ENCODE measurements at places on chromosomes 4 and X.

- no peak for DNase-seq
Observed at GRCh38 chr4:26594778-26595177, 10.9 kb downstream of the TBC1D19 start.

DNA sequence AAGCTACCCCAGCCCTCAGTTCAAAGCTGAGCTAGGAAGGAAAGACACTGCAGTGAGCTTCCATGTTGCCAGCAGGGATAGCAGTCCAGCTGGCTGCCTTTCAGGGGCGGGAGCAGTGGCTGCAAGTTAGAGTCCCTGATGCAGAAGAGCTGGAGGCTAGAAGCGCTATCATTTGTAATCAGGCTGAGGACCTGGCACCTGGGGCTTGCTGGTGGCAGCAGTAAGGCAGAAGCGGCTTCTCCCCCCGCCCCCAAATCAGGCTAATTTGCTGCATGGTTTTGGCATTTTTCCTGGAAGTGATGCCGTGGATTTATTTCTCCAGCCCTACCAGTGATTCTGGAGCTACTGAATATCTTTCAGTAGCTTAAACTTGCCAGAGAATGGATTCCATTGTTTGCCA, 203.3 kb downstream of the CLCN4 start:
- no peak for DNase-seq

DNA sequence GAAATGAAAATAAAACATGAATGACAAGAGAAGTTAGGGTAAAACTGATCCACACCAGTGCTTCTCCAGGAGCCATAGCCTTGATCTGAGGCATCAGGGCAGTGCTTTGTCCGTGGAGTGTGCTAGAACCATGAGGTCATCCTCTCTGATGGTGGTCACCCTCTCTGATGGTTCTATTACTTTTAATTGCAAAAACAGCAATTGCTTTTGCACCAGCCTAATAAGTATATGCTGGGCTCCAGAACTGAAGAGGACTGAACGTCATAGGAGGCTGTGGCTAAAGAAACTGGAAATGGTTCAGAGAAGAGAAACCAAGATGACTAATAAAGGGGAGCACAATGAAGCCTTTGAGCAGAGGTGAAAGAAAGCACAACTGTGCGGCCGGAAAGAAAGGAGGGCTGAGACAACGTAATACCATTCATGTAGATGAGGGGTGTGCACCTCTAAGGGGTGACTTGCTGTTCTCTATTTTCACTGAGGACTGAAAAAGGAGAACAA, 17.0 kb upstream of the TMEM154 start:
- DNase-seq: no peak

- DNase-seq: no peak
Observed at GRCh38 chrX:115190636-115191489, 1.7 kb downstream of the RBMXL3 start.

DNA sequence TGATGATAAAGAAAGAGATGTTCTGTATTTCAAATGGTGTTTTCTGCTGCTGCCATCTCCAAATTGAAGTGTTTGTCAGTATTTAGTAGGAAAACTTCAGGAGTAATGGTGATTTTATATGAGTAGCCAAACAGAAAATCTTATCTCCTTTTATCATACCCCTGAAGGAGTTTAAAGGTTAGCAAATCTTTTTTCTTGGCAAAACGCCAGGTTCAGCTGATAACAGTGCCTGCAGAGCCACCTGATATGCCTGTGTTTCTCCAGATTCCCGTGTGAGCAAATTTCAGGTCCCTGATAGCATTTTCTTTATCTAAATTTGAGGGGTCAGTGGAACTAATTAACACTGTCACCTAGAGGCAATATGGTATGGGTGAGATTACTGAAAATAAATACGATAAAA, 65.8 kb upstream of the ETNPPL start:
- no peak for DNase-seq

GRCh38 chr4:14596904-14597303, 405.4 kb upstream of the CPEB2 start:
- no peak for DNase-seq

- no peak for DNase-seq
Observed at GRCh38 chrX:148507418-148507817, 7.0 kb downstream of the AFF2 start.

DNA sequence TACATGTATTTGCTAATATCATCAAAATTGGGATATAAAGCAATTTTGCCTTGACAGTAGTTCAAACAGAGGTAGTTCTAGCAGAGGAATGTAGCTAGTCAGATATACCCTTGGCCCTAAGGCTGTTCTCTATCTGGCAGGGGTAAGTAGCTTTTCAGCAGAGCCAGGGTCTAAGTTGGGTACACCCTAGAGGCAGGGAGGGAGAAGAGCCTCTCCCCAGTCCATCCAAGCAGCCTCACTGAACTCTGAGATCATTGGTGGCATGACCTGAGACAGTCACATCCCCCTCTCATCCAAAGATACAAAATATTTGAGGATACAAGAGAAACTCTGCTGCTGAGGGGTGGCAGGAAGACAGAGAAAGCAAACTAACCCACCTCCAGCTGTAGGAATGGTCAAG, 343.7 kb downstream of the DHX15 start:
- DNase-seq: no peak

GRCh38 chr4:28251831-28252230, 1391.2 kb downstream of the STIM2 start:
- DNase-seq: no peak

DNA sequence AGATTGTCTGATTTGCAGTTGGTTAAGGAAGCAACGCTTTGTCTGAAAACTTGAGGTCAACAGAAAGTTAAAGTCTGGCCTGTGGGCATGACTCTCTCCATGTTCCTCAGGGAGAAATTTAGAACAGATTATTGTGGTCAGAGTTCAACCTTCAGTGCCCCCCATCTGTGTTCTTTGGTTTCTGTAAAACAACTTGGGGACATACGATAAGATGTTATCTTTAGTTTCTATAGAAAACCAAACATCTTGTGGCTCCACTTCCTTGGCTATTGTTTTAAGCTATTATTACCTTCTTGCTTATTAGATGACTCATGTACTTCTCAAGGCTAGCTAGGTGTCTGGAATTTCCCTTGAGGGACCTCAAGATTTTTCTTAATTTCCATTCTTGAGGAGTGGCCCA, 507.7 kb downstream of the PDHA2 start:
- DNase-seq: no peak

DNA sequence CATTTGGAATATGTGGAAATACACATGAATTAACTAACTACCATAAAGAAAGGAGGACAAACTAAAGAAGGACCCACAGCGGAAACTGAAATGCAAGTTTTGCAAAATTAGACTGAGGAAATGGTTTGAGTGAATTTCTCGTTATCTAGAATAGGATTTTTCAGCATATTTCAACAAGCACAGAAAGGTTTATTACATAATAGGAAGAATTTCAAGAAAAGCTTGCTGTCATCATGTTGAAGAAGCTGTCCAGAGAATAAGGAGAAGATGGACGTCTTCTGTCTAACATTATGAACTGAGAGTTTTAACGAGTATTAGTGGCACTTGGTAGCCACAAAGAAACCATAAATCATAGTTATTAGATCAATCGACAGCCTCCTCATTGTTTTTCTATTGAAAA, 45.0 kb downstream of the TEC start:
- no peak for DNase-seq

- DNase-seq: no peak
Observed at GRCh38 chr4:149830823-149831222, 15.2 kb upstream of the IQCM start.

DNA sequence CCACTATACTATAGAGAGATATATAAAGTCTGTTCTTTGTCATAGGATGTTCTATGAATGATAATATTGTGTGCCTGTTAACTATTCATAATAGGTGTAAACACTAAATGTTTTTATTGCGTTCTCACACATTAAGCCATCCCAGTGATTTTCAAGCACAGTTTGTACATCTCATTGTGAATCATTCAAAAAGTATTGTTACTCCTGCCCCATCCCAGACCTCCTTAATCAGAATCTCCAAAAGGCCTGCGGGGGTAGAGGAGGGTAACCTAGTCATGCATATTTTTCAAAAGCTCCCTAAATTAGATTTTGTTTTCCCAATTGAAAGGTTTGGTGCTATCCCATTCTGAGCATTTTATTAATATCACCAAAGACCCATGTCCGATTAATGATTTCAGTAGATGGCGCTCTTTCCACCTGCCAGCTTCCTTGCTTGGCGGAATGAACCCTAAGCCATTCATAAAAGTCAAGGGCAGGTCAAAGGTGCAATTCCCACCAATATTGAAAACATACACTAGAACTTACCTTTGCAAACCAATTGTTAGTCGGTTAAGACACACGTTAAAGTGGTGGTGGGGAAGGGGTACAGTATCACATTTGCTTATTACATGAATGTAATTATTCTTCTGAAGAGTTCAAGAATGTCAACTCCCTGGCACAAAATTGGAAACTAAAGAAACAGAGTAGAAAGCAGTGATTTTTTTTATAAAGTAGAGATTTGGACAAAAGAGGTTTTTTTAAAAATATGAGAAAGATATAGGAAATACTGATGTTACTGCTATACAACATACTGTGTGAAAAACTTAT, 5.8 kb upstream of the TET2 start:
- peak; percentile 22 for DNase-seq

DNA sequence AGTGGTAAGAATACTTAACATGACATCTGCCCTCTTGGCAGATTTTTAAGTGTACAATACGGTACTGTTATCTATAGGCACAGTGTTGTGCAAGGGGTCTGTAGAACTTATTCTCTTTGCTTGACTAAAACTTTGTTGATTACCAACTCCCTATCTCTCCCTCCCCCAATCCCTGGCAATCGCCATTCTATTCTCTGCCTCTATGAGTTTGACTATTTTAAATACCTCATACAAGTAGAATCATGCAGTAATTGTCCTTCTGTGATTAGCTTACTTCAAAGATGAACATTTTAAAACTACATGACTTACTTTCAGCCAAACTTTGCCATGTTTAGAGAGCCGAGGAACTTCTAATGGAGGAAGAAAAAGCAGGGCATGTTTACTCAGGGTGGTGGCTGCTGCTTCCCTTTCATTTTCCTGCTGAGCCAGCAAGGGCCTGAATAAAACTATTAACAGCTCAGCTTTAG, 62.4 kb downstream of the APOO start:
- DNase-seq: no peak

DNA sequence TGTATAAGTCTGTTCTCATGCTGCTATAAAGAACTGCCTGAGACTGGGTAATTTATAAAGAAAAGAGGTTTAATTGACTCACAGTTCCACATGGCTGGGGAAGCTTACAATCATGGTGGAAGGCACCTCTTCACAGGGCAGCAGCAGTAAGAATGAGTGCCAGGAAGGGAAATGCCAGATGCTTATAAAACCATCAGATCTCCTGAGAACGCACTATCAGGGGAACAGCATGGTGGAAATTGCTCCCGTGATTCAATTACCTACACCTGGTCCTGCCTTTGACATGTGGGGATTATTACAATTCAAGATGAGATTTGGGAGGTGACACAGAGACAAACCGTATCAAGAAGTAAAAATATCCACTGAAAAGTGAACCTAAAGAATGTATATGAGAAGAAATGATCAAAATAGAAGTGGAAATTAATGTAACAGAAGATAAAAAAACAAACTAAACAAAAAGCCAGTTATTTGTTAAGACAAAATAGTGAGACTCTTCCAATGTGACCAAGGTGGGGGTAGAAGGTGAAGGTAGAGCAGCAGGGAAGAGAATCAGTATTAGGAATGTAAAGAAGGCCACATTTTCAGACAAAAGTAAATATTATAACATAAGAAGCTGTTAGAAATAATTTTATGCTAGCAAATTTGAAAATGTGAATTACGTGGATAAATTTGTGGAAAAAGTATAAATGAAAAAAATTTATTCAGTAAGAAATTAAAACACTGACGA, 372.9 kb downstream of the NKX6-1 start:
- no peak for DNase-seq

- DNase-seq: no peak
Observed at GRCh38 chr4:102444752-102445151, 56.4 kb upstream of the NFKB1 start.

GRCh38 chr4:69649629-69650028, 3.4 kb downstream of the UGT2A1 start:
- DNase-seq: no peak

DNA sequence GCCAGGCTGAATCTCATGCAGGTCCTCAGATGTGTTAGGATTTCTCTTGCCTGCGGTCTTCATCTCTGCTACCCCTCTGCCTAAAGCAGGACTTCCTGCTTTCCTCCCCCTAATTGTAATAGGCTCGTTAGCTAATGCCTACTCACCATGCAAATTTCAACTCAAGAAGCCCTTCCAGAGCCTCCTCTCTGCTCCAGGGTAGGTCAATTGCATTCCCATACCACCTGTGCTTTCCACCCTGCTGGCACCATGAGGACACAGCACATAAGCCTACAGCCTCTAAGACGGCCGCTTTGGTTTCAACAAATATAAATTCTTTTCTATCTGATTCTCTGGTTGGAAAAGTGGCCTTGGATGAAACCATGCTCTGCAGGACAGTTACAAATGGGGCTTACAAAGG, 93.9 kb downstream of the QDPR start:
- DNase-seq: no peak

GRCh38 chr4:126794363-126794762, 838.4 kb upstream of the INTU start:
- no peak for DNase-seq

DNA sequence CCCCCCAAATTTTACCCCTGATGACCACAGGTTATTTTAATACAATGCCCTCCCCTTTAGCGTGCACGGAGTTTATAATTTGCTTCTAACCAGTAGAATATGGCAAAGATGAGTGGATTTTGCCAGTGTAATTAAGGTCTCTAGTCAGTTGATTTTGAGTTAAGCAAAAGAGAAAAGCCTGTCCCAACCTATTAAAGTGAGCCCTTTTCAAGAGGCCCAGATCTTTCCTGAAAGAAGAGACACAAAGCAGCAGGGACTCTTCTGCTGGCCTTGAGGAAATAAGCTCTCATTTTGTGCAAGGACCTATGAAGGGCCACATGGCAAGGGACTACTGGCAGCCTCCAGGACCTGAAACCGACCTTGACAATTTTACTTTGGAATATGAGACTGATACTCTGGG, 61.9 kb upstream of the GABRG1 start:
- no peak for DNase-seq

GRCh38 chr4:99574530-99575324, at the start of gene MTTP:
TSS of gene MTTP (plus strand) at chr4:99574824. CDS start at chr4:99574910, 86 bp downstream.
- no peak for DNase-seq

DNA sequence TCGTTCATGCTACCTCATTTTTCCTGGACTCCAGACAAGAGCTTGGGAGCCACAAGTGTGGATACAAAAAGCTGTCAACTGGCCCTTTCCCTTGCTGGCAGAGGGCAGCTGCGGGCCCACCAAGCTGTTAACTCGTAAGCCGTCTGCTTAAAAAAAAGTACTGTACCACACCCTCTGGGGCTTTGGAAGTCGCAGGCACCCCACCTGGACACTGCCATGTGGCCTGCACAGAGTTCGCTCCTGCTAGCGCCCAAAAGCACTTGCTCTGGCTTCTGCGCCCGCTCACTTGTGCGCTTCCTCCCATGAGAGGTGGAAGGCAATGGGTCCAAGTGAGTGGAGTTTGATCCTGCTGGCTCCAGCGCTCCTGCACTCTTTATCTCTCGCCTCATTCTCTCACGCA, 476.4 kb upstream of the FSTL5 start:
- no peak for DNase-seq
